ENCODE measurements at places on chromosomes 12 and 14.

DNA sequence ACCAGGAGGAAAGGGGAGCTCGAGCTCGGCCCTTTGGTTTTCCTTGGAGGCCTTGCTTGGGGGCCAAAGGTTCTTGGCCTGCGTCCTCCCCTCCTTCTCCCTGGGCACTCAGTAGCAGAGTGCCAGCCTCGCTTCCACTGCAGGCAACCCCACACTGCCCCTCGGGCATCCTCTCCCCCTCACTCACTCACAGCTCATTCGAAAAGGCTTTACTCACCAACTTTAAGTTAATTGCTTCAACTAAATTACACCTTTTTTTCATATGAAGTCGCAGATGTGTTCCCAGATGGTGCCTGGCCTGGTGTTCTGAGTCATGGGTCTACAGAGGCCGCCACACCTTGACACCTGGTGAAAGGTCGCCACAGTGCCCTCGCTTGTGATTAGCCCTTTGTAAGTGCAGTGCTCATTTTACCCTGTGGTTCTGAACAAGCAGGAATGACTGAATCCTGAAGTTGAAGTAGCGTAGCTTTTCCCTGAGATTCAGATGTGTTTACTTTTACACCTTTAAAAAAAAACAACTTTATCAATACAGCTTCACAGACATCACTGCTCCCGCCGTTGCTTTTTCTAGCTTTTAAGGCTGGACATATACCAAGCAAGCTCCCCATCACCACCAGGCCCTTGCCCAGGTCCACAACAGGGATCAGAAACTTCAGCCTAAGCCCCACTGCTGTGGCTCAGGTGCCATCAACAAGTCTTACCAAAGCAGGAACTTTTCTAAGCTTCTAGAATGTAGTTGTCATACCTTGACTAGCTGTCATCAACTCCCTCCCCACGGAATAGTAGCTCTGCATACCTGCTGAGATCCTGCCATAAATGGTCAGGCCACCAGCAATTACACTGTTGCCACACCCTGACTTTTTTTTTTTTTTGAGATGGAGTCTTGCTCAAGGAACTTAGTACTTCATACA lies 20.3 kb upstream of the ADIPOR2 start:
- no peak for DNase-seq

DNA sequence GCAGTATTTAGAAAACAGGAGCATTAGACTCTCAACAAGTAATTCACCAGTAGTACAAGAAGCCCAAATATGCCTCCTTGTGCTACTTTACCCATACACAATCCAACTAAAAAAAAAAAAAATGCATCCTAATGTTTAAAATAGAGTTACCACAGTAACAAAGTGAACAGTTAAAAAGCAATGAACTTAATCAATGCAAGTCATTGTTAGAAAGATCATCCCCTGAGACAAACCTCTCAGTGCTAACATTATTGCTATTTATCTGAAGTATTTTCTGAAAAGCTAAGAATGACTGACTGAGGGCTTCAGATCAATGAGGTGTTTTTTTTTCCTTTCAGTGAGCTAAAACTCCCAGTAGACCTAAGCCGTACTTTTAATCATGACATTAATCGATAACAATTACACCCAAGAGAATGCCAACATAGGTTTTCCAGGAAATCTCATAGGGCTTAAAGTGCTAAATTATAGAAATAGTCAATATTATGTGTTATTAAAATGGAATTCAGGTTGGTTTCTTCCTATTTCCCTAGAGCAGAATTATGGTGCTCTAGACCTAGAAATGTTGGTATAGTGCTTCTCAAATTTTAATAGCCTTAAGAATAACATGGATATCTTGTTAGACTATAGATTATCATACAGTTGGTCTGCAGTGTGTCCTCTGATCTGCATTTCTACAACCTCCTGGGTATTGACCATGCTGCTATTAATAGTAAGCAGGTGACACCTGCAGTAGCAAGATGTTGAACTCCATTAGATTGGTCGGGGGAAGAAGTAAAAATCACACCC lies 123.0 kb downstream of the PRKD1 start:
- no peak for DNase-seq

DNA sequence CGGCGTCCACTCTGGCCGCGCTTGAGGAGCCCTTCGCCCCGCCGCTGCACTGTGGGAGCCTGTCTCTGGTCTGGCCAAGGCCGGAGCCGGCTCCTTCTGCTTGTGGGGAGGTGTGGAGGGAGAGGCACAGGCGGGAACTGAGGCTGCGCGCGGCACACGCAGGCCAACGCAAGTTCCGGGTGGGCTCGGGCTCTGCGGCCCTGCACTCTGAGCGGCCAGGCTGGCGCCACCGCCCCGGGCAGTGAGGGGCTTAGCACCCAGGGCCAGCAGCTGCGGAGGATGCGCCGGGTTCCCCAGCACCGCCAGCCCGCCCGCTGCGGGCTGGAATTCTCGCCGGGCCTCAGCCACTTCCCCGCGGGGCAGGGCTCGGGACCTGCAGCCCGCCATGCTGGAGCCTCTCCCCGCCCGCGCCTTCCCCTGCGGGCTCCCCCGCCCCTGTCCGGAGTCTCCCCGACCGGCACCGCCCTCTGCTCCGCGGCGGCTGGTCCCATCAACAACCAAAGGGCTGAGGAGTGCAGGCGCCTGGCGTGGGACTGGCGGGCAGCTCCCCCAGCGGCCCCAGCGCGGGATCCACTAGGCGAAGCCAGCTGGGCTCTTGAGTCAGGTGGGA lies 921.2 kb upstream of the FOXG1 start:
- DNase-seq: no peak

- no peak for DNase-seq
Measured at GRCh38 chr12:121949648-121950397, 31.4 kb downstream of the CFAP251 start.

GRCh38 chr12:20946732-20947131 lies 136.2 kb downstream of the SLCO1B3 start:
- no peak for DNase-seq

GRCh38 chr12:50564948-50565297 lies 60.1 kb downstream of the DIP2B start:
- no peak for DNase-seq

- DNase-seq: no peak
Measured at GRCh38 chr12:128079-128478, 61.5 kb downstream of the IQSEC3 start.

- no peak for DNase-seq
Measured at GRCh38 chr12:51868821-51869495, 18.9 kb upstream of the ANKRD33 start.

DNA sequence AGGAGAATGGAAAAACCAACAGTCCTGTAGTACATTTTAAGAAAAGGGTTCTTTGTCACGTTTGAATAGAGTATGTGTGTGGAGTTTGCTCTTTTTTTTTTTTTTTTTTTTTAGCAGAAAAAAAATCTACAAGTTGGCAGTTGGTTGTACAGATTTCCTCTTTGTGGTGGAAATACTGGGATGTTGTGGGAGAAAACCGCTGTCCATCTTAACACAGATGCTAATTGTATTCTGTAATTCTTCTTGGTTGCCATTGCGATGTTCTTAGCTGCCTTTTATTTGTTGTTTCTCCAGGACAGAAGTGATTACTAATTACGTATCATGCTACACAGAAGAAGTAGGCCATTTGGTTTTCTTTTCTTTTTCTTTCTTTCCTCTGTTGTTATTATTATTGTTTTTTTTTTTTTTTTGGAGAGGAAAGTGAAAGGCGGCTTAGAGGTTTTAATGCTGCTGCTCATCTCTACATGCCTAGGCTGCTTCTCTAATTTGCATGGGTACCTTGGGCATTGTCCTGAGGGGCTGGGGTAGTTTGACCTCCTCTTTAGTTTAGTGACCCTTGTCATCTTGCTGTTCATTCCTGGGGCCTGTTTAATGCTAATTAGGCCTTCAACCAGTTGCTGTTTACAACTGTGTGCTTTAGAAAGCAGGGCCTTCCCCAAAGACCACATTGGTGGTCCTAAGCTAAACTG lies 94.7 kb downstream of the TMTC2 start:
- DNase-seq: no peak

- no peak for DNase-seq
Measured at GRCh38 chr14:75711796-75712211, 50.8 kb downstream of the TTLL5 start.

GRCh38 chr14:76814726-76815645 lies 2.3 kb upstream of the ANGEL1 start:
- DNase-seq: no peak

All from central memory CD8-positive, alpha-beta T cell (primary cell).